ENCODE measurements at places on chromosomes 6 and 20.

DNA sequence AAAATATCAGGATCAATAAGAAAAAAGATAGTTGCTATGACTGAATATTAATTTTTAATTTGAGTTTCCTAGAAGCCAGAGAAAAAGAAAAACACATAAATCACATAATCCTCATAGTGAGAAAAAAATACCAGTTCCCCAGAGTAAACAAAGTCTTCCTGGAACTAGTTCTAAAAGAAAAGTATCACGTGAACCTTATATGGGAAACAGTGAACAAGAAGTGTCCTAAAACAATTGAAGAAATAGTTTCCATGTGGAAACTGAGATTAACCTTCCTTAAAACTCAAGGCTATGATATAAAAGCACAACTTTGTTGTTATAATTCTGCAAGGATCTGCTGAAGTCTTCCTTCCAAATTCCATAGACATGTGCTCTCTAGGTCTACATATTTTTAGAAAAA lies 50.6 kb downstream of the RCAN2 start:
- no peak for DNase-seq

GRCh38 chr6:77633471-77633870 lies 19.4 kb upstream of the MEI4 start:
- DNase-seq, result no peak

GRCh38 chr6:44512868-44513741 lies 125.6 kb downstream of the CDC5L start:
- DNase-seq, result no peak

- no peak for DNase-seq
These were observed 23.9 kb upstream of the ASXL1 start for GRCh38 chr20:32333988-32334885.

DNA sequence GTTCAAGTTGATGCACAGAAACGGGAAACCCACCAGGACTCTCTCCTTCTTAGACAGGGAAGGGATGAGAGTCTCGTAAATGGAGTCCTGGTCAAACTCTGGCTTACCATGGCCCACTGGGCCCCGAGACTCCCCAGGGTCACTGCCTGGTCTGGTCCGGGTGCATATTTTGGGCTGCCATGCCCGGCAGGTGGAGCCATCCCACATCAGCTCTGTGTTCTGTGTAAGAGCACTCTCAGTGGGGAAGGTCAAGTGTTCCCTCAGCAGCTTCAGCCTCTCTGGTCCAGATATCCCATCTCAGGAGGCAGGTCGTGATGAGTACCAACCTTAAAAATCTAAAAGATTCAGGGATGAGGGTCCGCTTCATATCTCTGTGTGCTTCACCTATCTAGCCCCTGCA lies 138.8 kb downstream of the EDN3 start:
- DNase-seq, result no peak

DNA sequence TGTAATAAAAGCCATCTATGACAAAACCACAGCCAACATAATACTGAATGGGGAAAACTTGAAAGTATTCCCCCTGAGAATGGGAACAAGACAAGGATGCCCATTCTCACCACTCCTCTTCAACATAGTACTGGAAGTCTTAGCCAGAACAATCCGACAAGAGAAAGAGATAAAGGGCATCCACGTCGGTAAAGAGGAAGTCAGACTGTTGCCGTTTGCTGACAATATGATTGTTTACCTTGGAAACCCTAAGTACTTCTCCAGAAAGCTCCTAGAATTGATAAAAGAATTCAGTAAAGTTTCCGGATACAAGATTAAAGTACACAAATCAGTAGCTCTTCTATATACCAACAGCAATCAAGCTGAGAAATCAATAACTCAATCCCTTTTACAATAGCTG lies 14.0 kb upstream of the RUNX2 start:
- no peak for DNase-seq

- no peak for DNase-seq
These were observed 608.9 kb downstream of the PRKN start for GRCh38 chr6:162118706-162119105.

- no peak for DNase-seq
These were observed 463 bp upstream of the HLA-DMB start for GRCh38 chr6:32941214-32941768.
